ENCODE measurements at places on chromosomes 5 and 9.

- peak; percentile 83 for DNase-seq
Observed at GRCh38 chr9:25678147-25678666, at the start of gene TUSC1. TSS of gene TUSC1 (minus strand) at chr9:25678444. CDS start at chr9:25678312, 132 bp downstream.

DNA sequence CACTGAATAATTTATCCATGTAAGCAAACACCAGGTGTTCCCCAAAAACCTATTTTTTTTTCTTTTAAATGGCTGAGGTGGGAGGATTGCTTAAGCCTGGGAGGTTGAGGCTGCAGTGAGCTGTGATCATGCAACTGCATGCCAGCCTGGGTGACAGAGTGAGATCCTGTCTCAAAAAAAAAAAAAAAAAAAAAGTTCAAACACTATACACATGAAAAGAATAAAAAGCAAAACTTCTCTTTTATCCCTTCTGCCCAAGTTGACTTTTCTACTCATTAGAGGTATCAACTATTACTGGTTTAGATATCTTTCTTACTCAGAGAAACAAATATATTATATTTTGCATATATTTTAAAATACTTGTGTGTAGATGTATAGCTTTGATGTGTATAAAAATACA, 17.8 kb downstream of the DCTN4 start:
- DNase-seq: no peak

DNA sequence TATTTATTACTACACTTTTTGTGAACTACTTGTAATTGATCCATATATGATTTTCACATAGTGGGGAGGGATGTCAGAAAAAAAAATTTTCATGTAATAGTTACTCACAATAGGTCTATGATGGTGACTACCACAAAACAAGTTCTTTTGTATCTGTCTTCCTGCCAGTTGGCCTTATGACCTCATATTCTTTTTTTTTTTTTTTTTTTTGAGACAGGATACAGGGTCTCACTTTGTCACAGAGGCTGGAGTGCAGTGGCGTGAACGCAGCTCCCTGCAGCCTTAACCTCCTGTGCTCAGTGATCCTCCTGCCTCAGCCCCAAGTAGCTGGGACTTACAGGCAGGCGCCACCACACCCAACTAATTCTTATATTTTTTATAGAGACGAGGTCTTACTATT, 10.9 kb downstream of the SEC24A start:
- DNase-seq: peak; percentile 56

GRCh38 chr5:151156507-151157420, 815 bp downstream of the ANXA6 start:
- DNase-seq: peak; percentile 19

DNA sequence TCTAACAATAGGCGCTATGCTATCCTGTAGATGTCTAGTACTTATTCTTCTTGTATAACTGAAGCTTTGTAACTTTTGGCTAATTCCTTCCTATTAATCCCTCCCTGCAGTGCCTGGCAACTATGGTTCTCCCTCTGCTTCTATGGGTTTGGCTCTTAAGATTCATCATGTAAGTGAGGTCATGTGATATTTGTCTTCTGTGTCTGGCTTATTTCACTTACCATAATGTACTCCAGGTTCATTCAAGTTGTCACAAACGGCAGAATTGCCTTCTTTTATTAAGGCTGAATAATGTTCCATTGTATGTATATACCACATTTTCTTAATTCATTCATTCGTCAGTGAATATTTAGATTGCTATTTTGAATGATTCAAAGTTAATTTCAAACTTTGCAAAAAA, 149.9 kb upstream of the GAS1 start:
- DNase-seq: no peak

- DNase-seq: no peak
Observed at GRCh38 chr5:153130296-153130695, 360.2 kb upstream of the GRIA1 start.

DNA sequence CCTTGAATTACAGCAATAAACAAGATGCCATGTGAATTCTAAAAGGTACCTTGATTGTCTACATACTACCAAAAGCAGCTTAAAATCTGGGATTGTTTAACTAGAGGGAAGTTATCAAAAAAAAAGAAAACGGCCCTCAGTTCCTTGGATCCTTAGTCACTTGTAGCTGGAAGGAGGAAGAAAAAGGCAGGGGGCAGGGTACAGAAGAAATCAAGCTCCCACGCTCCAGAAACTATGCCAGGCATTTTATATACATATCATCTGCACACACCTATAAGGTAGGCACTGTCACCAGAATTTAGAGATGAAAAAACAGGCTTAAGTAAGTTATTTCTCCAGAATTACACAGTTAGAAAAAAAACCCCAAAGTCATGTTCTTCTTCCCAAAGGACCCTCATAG, 63.4 kb downstream of the SCAI start:
- DNase-seq: no peak

- DNase-seq: peak; percentile 62
Observed at GRCh38 chr5:96838201-96839070, 30.7 kb upstream of the ERAP1 start.

DNA sequence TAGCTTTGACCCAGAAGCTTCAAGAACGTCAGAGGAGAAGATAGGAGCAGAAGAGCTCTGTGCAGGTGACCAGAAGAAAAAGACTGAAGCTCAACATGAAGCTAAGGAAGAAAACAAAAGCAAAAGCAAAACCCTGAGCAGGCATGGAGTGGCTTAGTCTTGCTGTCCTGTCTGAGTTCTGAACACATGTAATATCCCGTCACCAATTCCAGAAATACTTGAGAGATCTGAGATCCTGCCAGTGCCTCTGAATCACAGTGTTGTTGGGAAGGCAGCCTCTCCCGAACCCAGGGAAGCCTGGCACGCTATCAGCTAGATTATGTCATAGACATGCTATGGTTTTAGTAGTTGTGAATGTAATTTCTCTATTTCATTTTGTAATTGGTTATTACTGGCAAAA, 235.7 kb downstream of the ICE1 start:
- DNase-seq: no peak

- no peak for DNase-seq
Observed at GRCh38 chr9:2420543-2420942, 201.0 kb upstream of the VLDLR start.
